NCI-H510A treated with DMSO at 0.1 percent for 48 hours (cell line): ENCODE measurements at places on chromosomes 4 and X.
A peak's percentile ranks its signal among the peaks of the same experiment; 100 is the strongest.

- DNase-seq: no peak
Observed at GRCh38 chrX:144040793-144041192, 156.9 kb downstream of the UBE2NL start.

DNA sequence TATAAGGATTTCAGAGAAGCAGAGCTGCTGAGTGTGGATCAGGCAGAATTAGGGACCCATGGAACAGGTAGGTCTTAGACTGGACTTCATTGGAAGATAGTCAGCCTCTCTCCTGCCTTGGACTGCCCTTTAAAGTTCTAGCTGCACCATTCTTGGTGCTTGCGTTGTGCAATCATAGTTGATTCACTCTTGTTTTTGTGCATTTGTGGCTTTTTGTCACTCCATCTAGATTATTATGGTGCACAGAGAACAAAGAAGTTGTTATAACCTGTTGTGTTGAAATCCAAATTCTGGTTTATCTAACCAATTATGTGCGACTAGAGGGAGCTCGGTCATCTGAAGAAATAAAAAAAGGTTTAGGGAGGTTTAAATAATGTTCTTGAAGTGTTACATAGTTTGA lies 59.3 kb downstream of the JADE1 start:
- no peak for DNase-seq

GRCh38 chrX:10240918-10241317 lies 84.1 kb downstream of the CLCN4 start:
- no peak for DNase-seq

- DNase-seq: peak; percentile 76
Observed at GRCh38 chrX:18984381-18985185, 669 bp upstream of the PHKA2 start.

DNA sequence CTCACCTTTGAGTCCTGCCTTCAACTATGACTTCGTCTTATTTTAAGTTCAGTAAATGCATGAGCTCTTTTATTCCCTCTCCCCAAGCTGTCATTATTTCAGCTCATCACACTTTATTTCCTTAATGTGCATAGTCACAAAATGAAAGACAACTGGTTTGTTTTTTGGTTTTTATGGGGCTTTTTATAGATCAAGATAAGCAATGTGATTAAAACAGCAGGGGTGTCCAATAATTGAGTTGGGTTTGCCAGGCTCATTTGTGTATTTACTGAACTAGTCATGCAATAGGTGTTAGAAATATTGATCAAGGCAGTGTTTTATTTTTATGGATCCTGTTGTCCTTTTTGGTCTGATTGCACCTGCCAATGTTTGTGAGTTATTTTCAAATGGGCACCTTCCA lies 102.2 kb downstream of the FRMPD4 start:
- no peak for DNase-seq

- no peak for DNase-seq
Observed at GRCh38 chr4:41204400-41204978, 9.9 kb downstream of the APBB2 start.

GRCh38 chrX:31604629-31605221 lies 532.9 kb upstream of the FTHL17 start:
- DNase-seq: no peak
